ENCODE measurements at places on chromosomes 1 and 21.

- no peak for DNase-seq
These were observed 25.6 kb upstream of the ENAH start for GRCh38 chr1:225678545-225678944.

- DNase-seq: no peak
These were observed 62.6 kb upstream of the DENND1B start for GRCh38 chr1:197837911-197838310.

DNA sequence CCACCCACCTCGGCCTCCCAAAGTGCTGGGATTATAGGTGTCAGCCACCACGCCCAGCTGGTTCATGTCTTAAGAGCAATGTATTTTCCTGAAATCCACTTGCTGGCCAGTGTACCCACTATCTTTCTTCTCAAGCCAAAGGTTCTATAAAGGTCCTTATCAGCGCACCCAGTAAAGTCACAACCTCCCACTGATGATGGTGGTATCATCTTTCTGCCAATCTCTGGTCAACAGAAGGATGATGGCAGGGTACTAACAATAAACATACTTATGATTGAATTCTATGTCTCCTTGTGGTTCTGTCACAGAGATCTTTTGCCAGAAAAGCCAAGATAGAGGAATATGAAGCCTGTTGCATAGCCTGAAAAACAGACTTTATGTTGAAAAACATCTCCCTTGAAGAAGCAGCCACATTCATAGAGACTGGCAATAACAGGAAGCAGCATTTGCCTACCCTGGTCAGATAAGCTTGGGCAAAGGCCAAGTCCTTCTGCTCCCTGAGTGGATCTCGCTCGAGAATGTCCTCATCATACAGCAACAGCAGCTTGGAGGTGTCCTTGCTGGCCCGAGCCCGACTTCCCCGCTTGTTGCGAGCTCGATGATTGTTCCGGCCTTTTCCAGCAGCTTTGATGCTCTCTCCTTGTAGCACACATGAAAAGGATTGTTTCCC lies 73.0 kb downstream of the DAP3 start:
- no peak for DNase-seq

GRCh38 chr1:155309423-155310021 lies 856 bp downstream of the FDPS start:
- no peak for DNase-seq

- no peak for DNase-seq
These were observed 28.1 kb downstream of the AHDC1 start for GRCh38 chr1:27575840-27576331.

Measured in GOT3 (cell line).